ENCODE measurements at places on chromosomes 2 and 18.
A peak's percentile ranks its signal among the peaks of the same experiment; 100 is the strongest.

DNA sequence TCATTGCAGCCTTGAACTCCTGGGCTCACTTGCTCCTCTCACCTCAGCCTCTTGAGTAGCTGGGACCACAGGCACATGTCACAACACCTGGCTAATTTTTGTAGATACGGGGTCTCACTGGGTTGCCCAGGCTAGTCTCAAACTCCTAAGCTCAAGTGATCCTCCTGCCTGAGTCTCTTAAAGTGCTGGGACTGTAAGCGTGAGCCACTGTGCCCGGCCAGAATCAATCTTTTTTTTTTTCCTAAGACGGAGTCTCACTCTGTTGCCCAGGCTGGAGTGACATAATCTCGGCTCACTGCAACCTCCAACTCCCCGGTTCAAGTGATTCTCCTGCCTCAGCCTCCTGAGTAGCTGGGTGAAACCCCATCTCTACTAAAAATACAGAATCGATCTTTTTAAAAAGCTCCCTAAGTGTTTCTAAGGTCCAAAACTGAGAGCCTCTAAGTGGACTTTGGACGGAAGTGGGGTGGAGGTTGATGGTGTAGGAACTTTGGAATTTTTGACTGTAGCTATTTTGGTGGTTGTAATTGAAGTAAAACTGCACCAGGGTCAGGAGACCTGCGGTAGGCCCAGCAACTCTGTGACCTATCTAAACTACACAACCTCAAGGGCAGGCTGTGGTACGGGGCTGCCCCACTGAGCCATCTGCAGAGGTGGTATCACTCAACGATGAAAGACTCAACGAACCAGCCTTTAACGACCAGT is 82.9 kb downstream of the POLR1A start:
- DNase-seq: no peak

DNA sequence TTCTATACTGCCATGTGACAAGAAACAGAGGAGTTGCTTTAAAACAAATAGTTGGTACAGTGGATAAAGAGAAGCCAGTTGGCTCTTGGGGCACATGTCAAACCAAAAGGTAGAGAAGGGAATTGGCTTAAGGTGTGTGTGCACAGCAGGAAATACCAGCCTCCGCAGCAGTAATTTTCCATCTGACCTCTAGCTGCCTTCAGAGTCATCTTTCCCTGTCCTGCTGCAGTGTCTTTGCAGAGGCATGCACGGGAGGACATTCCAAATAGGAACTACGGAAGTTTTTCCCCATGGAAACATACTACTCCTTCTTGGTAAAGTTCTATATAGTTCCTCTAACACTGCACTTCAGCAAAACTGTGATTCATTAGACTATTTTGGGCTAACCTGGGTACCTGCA is 99.5 kb downstream of the RAB3GAP1 start:
- no peak for DNase-seq

DNA sequence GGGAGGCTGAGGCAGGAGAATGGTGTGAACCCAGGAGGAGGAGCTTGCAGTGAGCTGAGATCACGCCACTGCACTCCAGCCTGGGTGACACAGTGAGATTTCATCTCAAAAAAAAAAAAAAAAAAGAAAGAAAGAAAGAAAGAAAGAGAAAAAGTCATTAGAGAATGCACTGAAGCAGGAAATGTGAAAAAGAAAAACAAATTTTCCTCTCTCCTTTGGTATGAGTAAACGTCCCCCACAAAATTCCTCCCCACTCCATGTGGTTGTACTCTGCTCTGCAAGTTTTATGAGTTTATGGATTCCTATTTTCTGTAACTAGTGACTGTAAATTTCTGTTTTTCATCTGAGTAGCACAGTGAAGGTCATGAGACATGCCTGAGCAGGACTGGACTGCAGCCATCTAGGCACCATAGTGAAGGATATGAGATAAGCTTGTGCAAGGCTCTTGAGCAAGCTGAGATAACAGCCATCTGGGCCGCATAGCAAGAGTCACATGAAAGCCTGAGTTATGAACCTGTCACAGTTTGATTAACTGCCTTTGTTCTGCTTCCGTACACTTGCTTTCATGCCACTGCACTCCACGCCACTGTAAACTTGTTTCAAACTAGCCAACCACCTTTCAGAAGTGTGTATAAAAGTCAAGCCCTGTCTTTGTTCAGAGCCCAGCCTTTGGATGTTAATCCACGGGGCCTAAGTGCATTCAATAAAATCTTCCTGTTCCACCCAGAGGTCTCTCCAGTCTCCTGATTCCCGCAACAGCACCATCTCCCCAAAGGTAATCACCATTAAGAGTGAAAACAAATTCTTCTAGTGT is 50.2 kb downstream of the SKA1 start:
- no peak for DNase-seq

GRCh38 chr18:22309191-22309590 is 108.5 kb downstream of the CTAGE1 start:
- DNase-seq: peak; percentile 60

- no peak for DNase-seq
Observed at GRCh38 chr2:238509903-238510302, 83.2 kb downstream of the ASB1 start.

DNA sequence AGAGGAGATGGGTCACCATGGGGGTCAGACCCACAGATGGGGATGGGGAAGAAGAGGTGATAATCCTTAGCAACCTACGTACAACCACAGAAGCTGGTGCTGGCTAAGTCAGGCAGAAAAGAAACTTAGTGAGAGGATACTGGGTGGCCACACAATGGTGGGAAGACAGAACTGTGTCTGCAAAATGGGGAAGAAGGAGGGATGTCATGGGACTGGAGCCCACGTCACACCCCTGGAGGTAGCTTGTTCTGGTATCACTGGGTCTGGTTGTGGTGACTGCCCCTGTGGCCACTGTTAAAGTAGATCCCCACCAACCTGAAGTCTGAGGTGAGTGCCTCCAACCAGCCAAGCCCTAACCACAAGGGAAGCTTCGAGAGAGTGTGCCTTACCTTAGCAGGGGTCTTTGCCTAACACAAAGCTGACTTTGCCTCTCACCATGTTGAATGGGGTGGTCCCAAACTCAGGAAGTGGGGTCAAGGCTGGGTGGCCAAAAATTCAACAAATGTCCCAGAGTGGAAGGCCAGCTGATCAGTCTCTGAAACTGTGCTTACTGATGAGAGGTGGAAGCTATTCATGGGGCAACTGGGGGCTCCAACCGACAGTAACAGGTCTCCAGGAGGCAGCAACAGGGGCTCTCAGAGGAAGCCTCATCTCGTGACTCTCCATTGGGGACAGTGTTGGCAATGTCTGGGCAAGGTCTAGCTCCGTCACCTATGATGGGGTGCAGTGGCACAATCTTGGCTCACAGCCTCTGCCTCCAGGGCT is 64.8 kb upstream of the SLC1A4 start:
- DNase-seq: no peak

- DNase-seq: no peak
Observed at GRCh38 chr18:7657050-7657449, 89.9 kb downstream of the PTPRM start.

DNA sequence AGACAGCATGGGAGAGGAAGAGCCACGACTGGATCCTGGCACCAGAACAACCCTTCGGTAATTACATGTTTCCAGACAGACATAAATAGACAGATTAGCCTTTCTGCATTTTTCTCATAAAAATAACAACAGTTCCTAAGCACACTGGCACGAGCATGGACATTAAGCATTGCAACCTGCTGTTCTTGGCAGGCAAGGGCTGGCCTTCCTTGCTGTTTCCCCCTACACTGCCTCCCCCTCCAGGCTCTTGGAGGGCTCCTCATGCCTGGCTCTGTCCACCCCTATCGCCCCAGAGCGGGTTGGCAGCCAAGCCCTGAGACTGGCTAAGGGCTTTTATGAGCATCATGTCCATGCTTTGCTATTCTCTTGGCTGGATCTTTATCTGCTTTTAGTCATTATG is 89.6 kb downstream of the TTC32 start:
- DNase-seq: peak; percentile 11

- DNase-seq: no peak
Observed at GRCh38 chr2:188294352-188294926, 2.8 kb downstream of the GULP1 start.

DNA sequence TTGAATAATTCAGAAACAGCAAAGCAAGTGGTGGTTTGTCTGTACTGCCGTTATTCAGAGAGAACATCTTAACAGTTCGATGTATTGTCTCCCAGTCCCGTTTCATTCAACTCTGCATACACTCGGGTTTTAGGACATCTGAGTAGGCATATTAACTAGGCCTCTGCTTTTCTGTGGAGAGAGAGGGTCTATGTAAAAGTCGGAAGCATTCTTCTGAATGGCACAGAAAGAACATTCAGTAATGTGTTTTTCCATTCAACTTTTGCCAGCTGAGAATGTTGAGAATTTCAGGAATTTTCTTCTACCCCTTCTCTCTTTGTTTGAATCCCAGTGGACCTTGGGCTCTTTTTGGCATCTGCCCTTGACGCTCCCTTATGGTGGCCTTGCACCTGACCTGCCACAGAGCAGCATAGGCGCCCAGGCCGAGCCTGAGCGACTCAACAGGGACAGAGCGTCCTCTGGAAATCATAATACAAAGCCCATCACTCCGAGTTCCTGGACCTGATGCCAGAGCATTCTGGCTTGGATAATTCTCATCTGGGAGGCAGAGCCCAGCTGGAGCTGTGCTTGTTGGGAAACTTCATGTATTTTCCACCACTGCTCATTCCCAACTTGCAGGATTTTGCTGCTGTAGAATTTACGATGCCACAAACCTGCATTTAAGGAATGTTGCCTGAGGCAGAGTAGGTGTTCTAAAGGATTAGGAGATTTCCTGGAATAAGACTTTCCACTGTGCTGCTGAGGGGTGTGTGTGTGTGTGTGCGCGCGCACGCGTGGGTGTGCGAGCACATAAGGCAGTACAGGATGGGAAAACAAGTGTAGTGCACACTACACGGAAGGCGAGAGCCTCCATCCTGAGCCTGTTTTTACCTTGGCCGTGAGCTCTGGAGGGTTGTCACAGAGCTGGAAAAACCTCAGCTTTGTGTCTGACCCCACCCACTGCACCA is 77.2 kb upstream of the TXNDC2 start:
- DNase-seq: peak; percentile 63

DNA sequence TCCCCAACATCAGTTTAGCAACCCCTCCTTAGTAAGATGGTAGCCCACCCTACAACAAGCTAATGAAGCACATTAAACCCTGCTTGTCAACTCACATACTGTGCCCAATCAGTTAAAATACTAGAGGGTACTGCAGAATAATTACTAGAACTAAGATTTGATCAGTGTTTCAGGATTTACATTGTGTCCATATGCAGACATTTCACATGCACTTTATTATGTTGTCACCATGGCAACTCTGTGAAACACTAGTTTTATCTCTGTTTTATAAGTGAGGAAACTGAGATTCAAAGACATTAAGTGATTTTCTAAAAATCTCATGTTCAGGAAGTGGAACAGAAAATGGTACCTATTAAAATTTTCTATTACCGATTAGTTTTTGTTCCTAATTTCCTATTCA is 61.7 kb downstream of the CYBRD1 start:
- DNase-seq: no peak

GRCh38 chr2:127841466-127842178 is 16.3 kb downstream of the POLR2D start:
- DNase-seq: no peak

GRCh38 chr2:98569197-98569793 is 39.0 kb downstream of the COA5 start:
- DNase-seq: peak; percentile 9

GRCh38 chr18:11258039-11258610 is 108.8 kb upstream of the PIEZO2 start:
- no peak for DNase-seq

GRCh38 chr2:33595385-33595784 is 3.7 kb downstream of the FAM98A start:
- DNase-seq: no peak

- DNase-seq: no peak
Observed at GRCh38 chr2:231315896-231316295, 79.6 kb upstream of the B3GNT7 start.

- DNase-seq: no peak
Observed at GRCh38 chr2:170823898-170824215, 7.2 kb downstream of the GAD1 start.

- peak; percentile 88 for DNase-seq
Observed at GRCh38 chr2:151302879-151303278, 13.4 kb upstream of the NMI start.

DNA sequence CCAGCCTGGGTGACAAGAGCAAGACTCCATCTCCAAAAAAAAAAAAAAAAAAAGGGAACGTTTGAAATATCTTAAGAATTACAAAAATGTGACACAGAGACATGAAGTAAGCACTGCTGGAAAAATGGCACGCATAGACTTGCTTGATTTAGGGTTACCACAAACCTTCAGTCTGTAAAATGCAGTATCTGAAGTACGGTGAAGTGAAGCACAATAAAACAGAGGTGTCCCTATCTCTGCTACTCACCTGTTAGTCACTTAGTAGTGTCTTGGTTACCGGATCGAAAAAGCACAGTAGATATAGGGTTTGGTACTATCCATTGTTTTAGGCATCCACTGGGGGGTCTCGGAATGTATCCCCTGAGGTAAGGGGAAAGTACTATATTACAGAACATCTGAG is 11.6 kb upstream of the GREB1L start:
- no peak for DNase-seq

DNA sequence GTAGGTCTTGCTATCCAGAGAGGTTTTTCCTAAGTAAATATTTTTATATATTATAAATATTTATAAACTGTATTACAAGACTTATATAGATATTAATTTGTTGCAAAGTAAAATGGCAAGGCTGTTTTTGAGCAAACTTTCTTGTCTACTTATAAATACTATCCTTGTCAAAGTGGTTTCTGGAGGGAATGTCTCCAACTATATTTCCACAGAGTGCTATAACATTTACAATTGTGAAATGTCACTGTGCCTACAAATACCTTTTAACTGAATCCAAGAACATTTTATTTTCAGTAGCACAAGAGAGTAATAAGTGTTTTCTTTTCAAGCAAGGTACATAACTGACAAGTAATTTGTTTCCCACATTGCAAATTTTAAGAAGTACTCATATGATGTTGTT is 256.8 kb downstream of the ZNF385B start:
- DNase-seq: no peak

DNA sequence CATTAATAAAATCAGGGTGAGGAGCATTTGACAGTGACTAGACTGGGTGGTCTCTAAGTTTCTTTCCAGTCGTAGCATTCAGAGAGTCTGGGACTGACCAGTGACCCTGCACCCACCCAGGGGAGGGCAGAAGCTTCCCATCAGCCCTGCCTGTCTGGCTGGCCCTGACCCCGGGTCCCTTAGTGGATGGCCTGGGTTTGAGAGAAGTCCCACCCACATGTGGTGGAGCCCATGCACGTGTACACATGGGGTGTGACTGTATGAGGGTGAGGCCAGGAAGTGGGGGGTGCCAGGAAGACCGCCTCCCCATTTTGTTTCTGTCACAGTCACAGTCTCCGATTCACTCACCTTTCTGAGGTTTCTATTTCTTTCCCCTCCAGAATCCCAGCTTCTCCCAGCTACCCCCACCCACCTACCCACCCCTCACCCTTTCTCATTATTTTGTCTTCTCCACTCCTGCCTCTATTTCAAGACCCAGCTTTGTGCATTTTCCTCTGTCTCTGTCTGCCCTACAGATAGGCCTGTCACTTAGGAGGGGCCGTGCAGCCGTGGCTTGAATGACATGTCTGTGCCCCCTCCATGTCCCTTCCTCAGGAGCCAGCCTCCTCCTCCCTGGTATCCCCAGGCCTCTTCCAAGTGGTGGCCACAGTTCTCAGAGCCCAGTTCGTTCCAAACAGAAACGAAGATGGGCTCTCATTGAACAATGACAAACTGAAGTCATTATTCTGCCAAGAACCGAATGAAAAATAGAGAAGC is 13.6 kb downstream of the CIB4 start:
- no peak for DNase-seq

- no peak for DNase-seq
Observed at GRCh38 chr2:134713176-134713575, 5.6 kb downstream of the TMEM163 start.

Measured in fibroblast of skin of back (primary cell).